ENCODE measurements at places on chromosomes 4 and X.

GRCh38 chr4:145679520-145679919 is 426 bp upstream of the C4orf51 start:
- DNase-seq = no peak

- no peak for DNase-seq
These were observed 54.2 kb downstream of the MND1 start for GRCh38 chr4:153398713-153399112.

DNA sequence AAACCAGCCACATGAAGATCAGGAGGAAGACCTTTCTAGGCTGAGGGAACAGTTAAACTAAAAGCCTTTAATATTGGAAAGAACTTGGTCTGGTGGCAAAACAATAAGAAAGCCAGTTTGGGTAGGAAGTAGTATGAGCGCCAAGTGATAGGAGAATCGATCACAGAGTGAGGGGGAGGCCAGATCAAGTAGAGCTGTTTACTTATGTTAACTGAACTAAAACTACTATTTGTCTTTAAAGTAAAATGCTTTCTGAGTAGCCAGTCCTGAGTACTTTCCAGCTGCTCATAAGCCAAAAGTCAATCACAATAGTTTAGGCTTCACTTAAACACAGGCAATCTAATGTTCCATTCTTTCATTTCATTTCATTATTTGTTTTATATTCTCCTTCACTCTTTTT is 62.8 kb upstream of the RPA4 start:
- no peak for DNase-seq

DNA sequence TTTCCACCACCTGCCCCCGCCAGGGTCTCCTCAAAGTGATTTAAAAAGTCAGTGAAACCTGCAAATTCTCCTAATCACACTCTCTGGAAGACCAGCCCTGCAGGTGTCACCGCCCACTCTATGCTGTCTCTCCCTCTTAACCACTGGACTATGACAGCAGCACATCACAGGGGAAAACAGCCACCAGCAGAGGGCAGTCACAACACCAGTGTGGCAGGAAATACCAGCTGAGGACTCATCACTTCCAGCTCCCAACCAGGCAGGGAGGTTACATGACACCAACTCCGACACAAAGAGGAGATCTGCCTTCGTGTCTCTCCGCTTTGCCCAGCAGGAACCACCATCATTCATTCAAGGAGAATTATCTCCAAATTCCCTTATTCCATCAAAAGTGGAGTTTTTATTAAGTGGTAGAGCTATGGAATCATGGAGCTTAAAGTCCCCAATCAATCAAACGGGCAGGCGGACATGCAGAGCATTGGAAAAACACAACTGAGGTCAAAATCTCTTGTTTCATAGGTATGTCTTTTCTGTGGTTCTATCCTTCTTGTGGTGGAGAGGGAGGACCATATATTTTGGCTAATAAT is 91.3 kb downstream of the NSUN7 start:
- DNase-seq = peak; percentile 74

- no peak for DNase-seq
These were observed 87.6 kb downstream of the ABLIM2 start for GRCh38 chr4:8070736-8071718.

- no peak for DNase-seq
These were observed 164.4 kb upstream of the RAPGEF2 start for GRCh38 chr4:158938220-158939044.

- DNase-seq = no peak
These were observed 803.0 kb downstream of the DMD start for GRCh38 chrX:32408389-32408788.

DNA sequence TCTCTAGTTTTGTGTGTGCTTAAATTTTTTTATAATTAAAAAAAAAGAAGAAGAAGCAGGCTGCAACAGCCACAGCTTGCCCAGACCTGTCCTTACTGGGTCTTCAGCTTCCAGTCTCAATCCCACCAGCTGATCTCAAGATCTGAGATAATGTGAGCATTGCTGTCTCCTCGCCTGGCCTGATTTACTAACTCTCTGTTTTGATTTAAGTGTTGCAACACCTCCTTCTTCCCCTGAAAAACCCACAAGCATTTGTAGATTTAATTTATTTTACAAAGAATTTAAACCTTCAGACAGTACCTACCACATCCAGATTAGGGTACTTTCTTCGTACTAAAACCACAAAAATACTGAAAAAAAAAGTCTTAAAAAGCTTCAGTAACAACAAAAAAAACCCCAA is 38.0 kb downstream of the FAM241A start:
- DNase-seq = no peak

- DNase-seq = no peak
These were observed 564 bp downstream of the FAM149A start for GRCh38 chr4:186104890-186105646.

DNA sequence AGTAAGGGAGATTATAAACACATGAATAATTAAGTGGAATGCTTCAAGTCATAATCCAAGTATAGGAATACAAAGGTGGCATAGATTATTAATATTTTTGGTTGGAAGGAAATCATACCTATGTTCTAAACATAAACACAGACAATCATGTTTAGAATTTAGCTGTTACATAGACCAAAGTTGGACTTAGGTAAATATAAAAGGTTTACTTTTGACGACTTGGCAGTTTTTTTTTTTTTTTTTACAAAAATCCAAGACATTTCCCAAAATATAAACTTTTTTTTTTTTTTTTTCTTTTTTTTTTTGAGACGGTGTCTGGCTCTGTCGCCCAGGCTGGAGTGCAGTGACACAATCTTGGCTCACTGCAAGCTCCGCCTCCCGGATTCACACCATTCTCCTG is 3.5 kb upstream of the N4BP2 start:
- DNase-seq = no peak

- DNase-seq = no peak
These were observed 150.5 kb downstream of the ARSF start for GRCh38 chrX:3191796-3192195.

DNA sequence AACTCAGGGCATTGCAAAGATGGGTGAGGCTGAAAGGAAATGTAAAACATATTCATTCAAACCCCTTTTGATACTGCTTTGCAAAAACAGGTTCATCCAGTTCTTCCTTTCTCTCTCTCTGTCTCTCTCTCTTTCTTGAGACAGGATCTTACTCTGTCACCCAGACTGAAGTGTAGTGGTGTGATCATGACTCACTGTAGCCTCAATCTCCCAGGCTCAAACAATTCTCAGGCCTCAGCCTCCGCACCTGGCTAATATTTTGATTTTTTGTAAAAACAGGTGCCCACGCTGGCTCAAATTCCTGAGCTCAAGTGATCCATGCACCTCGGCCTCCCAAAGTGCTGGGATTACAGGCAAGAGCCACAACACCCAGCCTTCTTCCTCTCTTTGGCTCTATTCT is 15.6 kb upstream of the DCHS2 start:
- no peak for DNase-seq

- no peak for DNase-seq
These were observed 10.1 kb downstream of the PDLIM3 start for GRCh38 chr4:185524888-185525863.

GRCh38 chr4:53490965-53491622 is 100.2 kb downstream of the LNX1 start:
- no peak for DNase-seq

- DNase-seq = no peak
These were observed 148.3 kb upstream of the PACRGL start for GRCh38 chr4:20552004-20552403.

DNA sequence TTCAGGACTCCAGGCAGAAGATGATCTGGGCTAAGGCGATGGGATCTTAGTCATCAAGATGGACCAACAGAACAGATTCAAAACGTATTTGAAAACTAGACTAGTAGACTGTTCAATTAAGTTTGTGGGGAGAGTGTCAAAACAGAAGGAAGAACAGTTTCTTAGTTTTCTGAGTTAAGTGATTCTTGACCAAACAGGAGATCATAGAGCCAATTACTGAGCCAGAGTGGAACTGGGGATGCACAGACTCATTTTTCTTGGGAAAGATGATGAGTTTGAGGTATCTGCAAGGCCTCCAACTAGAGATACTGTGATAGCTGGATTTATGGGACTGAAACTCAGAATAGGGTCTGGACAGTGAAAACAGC is 119.5 kb downstream of the REELD1 start:
- no peak for DNase-seq

DNA sequence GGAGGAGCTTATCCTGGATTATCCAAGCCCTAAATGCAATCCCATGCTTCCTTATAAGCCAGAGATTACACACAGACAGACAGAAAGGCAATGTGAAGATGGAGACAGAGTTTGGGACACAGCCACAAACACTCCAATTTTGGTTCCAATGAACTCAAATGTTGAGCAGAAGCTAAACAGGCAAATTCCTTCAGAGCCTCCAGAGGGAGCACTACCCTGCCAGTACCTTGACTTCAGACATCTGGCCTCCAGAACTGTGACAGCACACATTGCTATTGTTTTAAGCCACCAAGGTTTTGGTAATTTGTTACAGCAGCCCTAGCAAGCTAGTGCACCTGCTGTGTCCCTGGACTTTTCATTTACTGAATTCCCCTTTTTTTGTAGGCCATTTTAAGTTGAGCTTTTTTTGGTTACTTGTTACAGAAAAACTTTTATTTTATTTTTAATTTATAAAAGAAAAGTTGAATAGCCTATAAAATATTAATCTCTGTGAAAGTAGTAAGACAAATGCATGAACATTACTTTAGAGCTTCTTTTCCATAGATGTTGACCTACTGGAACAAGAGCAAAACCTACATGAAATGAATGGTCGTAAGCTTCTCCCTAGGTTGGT is 33.4 kb upstream of the SRD5A3 start:
- DNase-seq = peak; percentile 19

DNA sequence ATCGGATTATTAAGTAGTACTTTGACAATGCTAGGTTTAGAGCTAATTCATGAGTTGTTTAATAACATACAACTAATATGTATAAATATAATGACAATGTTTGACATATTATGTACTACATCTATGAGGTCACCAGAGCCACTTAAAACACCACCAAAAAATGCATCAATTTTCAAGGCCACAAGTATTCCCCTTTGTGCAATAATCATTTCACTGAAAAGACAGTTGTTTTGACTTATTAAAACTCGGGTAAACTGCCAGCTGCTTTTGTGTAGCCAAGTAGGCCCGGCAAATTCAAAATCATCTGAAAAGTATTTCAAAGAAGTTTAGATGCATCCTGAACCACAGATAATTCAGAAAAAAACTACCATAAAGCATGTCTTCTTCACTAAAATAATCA is 48.7 kb downstream of the CLOCK start:
- no peak for DNase-seq

DNA sequence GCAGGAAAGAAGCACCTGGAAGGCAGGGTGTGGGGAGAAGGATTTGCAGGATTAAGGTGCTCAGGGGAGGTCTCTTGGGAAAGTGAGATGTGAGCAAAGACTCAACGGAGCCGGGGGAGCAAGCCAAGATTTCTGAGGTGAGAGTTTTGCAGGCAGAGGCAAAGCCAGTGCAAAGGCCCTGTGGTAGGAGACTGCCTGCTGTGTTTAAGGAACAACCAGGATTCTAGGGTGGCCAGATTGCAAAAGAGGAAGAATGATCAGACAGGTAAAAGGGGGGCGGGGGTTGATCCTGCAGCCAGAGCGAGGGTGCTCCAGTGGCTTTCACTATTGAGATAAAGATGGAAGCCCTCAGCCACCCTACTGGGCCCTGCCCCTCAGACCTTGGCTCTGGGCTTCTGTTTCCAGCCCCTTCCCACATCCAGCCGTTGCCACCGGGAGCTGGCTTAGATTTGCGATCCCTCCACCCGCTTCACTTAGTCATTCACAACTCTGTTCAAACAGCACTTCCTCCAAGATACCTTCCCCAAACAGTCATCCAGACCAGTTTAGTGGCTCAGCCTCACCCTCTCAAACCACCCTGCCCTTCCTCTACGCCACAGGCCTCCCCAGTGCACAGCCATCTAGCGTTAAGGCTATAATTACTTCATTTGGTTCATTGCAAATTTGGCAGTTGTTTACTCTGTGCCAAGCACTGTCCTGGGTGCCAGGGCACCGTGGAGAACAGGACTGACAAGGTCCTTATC is 23.3 kb upstream of the BCOR start:
- DNase-seq = no peak

- no peak for DNase-seq
These were observed 440.9 kb downstream of the NKX6-1 start for GRCh38 chr4:84058201-84058600.

DNA sequence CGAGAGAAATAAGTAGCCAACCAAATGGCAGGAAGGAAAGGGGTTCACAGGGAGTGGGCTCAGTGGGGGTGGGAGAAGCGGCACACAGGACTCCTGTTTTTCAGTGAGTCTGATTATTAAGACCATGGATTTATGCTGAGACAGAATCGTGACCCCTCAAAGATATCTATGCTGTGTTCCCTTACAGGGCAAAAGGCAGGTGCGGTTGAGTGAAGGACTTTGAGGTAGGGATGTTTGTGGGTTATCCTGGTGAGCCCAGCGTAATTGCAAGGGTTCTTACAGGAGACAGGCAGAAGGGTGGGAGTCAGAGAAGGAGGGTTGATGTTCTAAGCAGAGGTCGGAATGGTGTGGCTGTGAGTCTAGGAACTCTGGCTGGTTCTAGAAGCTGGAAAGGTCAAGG is 73.0 kb downstream of the EVC start:
- DNase-seq = no peak

- no peak for DNase-seq
These were observed 73.6 kb upstream of the DHX15 start for GRCh38 chr4:24657768-24658617.

DNA sequence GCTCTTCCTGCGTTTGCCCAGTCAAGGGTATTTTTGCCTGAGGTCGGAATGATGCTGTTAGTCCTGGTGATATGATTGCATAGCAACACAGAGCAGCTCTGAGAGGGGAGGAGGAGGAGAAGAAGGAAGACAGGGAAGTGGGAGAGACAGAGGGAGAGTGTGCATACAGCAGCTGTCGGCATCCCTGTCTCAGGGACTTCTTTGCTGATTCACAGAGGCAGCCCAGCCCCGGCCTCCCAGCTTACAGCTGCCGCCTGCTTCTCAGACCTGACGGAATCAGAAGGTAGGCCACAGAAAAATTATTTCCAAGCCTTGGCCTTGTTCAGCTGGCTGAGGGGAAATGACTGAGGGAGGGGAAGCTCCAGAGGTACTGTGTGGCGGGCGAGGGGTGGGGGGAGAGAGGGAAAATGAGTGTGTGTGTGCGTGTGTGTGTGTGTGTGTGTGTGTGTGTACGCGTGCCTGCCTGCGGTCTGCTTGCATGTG is 319 bp downstream of the DRP2 start:
- DNase-seq = no peak

DNA sequence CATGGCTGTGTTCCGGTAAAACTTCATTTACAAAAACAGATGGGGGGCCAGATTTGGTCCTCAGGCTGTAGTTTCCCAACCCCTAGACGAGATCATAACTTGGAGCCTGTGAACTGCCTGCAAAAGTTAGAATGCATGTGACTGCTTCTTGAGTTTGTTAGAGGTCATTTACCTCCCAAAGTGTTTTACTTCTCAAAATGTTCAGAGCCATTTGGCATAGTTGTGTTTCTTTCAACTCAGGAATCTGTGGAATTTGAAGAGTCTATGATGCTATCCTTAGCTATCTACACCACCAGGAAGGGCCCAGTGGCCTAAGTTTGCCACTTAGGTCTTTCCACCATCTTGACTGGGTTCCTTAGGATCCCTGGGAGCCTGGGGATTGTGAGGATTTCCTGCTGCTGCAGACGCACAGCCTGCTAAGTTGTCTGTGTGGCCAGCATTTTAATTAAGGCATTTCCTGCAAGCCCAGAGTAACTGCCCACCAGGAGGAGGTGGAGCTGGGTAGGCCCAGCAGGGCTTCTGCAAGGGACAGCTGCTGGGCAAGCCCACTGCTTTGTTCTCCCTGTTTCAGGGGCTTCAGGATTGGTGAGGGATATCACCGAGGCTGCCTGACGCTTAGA is 53.1 kb downstream of the CCNI start:
- DNase-seq = no peak

All from activated CD4-positive, alpha-beta T cell treated with anti-CD3 and anti-CD28 coated beads, Interleukin-2, amount 50 U/mL, for 24 hours (primary cell).